ENCODE measurements at places on chromosomes 12 and 14.

GRCh38 chr14:22474730-22475351, 114.2 kb downstream of the DAD1 start:
- DNase-seq: no peak

- DNase-seq: no peak
These were observed 12.2 kb upstream of the SLCO1B1 start for GRCh38 chr12:21118760-21119159.

DNA sequence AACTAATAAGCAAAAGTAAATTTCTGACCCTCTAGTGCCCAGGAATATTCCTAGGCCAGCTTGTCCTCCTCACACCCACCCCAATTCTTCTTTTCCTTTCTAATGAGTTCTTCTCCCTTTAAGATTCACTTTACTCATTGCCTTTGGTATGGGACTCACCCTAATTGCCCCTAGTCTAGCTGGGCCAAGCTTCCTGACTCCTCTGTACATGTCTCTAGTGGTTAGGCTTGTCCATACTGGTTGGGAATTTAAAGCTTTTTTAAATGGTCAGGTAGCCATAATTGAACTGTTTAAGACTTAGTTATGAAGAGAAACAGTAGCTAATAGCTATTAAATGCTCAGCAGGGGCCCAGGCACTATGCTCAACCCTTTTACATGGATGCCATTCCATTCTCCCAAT, 248.2 kb downstream of the C12orf42 start:
- DNase-seq: no peak

- peak; percentile 40 for DNase-seq
These were observed 21.4 kb upstream of the TMEM106C start for GRCh38 chr12:47941871-47942613.

DNA sequence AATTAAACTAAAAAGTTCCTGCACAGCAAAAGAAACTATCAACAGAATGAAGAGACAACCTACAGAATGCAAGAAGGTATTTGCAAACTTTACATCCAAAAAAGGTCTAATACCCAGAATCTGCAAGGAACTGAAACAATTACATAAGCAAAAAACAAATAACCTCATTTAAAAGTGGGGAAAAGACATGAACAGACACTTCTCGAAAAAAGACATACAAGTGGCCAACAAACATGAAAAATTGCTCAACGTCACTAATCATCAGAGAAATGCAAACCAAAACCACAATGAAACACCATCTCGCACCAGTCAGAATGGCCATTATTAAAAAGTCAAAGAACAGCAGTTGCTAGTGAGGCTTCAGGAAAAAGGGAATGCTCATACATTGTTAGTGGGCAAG, 15.2 kb downstream of the PDE6H start:
- DNase-seq: no peak

DNA sequence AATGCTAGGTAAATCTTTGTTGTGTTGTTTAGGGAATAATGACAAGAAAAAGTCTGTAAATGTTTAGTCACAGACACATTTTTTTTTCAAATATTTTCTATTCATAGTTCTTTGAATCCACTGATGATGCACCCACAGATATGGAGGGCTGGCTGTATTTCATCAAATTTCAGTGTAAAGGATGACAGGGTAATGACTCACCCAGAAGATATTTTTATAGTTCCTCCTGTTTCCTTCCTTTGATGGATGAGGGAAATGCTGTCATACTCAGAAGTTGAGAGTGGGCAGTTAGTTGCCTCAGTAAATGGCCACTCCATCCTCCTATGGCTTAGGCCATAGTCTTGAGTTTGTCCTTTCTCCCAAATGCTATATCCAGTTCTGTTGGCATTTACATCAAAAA, 76.9 kb upstream of the REP15 start:
- no peak for DNase-seq

GRCh38 chr12:27707216-27707615, 3.4 kb upstream of the MRPS35 start:
- no peak for DNase-seq

- DNase-seq: peak; percentile 20
These were observed 11.5 kb downstream of the NKX2-1 start for GRCh38 chr14:36508418-36509068.

DNA sequence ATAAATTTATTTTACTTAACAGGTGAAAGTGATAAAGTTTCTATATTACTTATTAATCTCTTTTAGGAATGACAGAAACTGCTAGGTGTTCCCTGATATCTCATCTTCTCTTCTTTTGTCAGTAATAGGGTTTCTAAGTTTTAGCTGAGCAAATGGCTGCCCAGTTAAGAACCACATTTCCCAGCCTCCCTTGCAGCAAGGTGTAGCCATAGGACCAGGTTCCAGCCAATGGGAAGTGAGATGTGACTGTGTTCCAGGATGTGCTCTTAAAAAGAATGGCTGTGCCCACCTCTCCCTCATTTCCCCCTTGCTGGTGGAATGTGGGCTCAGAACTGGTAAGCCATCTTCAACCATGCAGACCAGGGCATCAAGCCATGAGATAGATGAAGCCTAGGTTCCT, 165.6 kb downstream of the HELB start:
- DNase-seq: no peak

- DNase-seq: no peak
These were observed 532.2 kb upstream of the MIS18BP1 start for GRCh38 chr14:45785240-45785639.

GRCh38 chr12:47997321-47997720, 7.0 kb downstream of the COL2A1 start:
- no peak for DNase-seq

DNA sequence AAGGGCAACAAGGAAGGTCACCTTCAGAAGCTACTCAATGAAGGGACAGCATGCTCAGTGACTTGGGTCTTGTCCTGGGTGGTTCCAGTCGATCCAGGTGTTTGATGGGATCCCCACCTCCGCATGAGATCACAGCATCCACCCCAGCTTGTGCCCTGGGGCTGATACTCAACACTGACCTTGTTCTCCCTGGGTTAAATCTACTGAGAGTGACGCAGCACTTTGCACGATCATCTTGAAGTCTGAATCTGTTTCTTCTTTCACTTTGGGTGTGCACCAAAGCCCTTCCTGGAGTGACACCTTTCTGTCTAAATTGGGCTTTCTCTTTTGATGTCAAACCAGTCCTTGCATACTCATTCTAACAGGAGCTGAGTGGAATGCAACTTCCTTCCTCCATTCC, 13.8 kb downstream of the NOS1 start:
- DNase-seq: no peak

DNA sequence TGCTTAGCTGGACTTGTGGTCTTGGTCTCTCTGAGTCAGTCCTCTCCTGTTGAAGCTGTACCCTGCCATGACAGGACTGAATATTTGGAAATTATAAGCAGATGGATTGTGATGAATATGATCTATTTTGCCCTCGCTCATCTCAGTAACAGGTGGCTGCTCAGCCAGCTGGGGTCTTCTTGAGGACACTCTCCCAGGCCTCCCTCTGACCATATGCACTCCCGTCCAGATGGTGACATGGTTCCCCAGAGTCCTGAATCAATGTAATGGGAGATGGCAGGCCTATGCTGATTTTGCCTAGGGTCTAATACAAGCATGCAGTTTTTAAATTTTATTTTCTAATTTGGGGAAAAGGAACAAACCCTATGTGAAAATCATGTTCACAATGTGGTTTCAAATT, 63.1 kb upstream of the TRHDE start:
- peak; percentile 43 for DNase-seq

DNA sequence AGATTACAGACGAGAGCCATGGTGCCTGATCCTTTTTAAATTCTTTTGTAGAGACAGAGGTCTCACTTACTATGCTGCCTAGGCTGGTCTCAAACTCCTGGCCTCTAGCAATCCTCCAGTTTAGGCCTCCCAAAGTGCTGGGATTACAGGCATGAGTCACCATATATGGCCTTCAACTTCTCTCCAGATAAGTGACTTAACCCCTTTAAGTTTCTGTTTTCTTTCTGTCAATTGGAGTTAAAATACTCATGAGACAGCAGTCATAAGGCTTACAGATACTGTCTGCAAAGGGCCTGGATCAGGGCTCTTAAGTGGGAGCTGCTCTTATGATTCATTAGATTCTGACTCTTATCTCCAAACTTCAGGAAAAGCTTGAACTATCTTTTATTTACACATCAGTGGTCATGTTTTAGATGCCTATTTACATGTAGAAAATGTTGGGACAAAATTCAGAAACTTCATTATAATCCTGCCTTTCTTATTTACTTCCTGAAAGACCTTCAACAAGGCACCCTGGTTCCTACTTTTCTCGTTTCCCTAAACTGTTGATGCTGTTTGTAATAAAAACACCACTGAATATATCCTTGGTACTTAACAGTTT, 271.5 kb upstream of the TBX3 start:
- no peak for DNase-seq

- no peak for DNase-seq
These were observed 58.9 kb upstream of the OVCH1 start for GRCh38 chr12:29556363-29556762.

DNA sequence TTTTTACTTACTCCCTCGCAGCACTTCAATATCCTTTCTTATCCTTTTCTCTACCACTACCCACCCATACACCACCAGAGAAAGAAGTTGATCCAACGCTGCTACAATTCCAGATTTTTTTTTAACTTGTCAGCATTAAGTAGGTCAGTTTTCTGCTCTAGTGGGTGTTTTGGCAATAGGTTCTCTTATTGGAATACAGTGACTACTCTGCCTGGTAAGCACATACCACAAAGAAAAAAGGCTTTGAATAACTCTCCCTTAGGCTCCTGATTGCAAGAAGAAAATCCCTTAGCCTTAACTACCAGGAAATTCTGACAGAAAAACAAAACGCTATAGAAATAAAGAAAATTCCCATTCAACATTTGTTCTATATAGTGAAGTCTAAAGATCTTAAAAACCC, 72.0 kb downstream of the NUMB start:
- DNase-seq: peak; percentile 47

GRCh38 chr12:46005151-46005797, 14.9 kb upstream of the SCAF11 start:
- DNase-seq: no peak

GRCh38 chr12:49098035-49098451, 3.4 kb upstream of the DHH start:
- peak; percentile 32 for DNase-seq

DNA sequence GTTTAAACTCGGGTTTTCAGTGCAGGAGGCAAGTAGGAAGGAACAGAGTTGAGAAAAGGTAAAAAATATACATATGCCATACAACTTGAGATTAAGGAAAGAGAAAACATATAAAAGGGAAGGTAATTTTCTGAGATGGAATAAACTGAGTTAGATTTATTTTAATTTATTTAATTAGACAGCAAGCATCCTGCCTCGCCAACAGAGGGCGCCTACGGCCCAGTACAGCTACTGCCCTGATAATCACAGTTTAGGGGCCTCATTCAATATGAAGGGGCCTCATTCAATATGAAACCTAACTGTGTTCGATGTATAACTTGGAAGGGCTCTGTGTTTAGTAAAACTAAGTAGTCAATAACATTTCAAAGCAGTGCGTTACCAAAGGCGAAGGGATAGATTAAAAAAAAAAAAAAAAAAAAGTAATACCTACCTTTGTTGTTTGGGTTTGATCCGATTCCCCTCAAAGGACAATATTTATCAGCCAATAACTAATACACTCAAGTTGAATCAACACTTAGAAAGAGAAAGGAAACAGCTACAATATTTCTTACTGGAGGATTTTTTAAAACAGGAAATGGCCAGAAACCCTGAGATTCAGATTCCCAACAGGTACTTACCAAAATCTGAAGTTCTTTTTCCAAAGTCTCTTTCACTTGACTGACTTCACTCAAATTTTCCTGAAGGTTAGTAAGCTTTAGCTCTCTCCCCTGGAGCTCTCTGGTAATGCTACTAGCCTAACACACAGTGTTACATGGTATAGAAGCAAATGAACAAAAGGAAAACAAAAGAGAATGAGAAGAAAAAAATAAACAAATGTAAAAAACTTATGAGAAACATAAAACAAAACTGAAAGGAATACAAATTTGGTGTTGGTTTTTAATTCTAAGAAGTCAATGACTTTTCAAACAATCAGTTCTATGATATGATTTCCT, 70.0 kb upstream of the VPS33A start:
- peak; percentile 11 for DNase-seq

DNA sequence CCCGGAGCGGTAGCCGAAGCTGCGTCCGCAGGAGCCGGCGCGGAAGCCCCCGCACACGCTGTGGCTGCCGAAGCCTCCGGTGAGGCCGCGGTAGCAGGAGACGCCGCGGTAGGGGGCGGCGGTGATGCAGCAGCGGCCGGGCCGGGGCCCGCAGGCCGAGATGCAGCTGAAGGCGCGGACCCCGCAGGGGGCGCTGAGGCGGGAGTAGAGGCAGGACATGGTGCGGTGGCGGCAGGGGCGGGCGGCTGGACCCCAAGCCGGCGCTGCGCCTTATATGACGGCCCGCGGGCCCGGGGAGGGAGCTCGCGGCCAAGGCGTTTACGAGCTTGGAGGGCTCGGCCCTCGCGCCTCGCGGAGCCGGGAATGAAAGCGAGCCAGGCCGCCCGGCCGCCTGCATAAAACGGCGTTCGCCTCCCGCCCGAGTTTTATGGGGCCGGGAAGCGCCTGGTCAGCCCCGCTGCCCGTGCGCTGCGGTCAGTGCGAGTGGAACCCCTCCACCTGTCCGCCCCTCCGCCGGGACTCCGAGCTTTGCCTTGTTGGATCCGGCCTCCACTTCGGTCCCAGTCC, 16.0 kb upstream of the KRT86 start:
- peak; percentile 37 for DNase-seq

DNA sequence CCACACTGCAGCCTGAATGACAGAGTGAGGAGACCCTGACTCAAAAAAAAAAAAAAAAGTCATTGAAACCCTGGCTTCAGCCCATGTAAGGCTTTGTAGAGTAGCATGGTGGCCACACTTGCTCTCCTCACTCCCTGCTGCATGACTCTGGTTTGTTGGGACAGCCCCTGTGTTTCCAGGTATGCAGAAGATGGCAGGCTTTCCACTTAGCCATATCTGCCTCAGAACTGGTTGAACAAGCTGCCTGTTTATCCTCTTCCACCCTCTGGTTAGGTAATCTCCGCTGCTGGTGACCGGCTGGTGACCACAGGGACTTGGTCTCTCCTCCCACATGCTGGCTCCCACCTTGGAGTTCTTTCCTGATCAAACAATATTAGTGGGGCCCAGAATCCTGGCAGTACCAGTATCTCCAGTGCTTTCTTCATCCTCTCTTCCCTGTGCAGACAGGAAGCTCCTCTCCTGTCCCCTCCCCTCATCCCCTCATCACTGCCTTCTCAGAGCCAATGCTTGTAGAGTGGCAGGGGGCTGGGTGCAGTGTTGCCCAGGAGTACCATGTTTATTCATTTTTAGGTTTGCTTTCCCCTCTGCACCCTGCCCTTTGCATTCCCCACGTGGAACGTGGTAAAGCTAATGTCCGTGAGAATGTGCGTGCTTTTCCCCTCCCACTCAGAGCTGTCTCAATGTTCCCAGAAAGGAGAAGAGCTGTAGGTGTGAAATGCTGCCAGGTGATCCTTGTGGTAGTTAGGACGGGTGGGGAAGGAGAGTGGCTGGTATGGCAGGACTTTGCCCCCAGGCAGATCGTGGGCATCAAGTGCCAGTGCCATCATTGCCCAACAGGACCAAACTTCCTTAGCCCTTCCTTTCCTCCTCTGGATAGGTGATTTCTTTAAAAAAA, 11.3 kb downstream of the ABHD12B start:
- no peak for DNase-seq

DNA sequence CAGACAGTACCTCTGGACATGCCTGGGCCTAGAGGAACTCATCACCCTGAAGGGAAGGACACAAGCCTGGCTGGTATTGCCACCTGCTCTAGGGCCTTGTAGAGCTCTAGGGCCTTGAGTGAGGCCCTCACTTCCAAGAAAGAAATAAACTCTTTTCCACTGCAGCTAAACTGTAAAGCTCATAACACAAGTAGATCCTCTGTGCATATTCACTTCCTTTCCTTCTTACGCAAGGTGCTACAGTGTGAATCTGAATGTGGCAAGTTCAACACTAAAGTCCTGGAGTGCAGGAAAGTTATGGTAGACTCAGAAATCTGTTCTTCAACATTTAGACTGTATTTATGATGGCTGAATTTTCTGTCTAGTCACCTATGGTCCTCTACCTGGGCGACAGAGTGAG, 14.5 kb downstream of the RNASE3 start:
- DNase-seq: no peak
